ENCODE measurements at places on chromosomes 1 and 21.

GRCh38 chr21:38261851-38262250, 5.1 kb downstream of the KCNJ15 start:
- no peak for DNase-seq
- no peaks in the 10 kb centered on the region for H3K36me3 ChIP-seq
- no peaks in the 10 kb centered on the region for H3K27me3 ChIP-seq
- no peaks in the 10 kb centered on the region for H3K4me1 ChIP-seq
- H3K4me3 ChIP-seq: no peak overlapping the region

DNA sequence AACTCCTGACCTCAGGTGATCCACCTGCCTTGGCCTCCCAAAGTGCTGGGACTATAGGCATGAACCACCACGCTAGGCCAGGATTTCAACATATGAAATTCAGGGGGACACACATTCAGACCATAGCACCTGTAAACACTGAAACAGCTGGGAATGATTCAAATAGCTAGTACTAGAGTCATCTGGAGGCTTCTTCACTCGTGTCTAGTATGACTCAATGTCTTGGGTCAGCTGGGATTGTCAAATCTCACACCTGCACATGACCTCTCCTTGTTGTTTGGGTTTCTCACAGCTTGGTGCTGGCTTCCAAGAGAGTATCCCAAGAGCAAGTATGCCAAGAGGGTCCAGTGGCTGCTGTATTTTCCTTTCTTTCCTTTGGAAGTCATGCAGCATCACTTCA, 75.1 kb downstream of the PGM1 start:
- H3K27ac ChIP-seq: no peak overlapping the region
- no peaks in the 10 kb centered on the region for H3K36me3 ChIP-seq
- no peaks in the 10 kb centered on the region for H3K4me1 ChIP-seq
- H3K27me3 ChIP-seq: no peaks in the 10 kb centered on the region
- DNase-seq: no peak

DNA sequence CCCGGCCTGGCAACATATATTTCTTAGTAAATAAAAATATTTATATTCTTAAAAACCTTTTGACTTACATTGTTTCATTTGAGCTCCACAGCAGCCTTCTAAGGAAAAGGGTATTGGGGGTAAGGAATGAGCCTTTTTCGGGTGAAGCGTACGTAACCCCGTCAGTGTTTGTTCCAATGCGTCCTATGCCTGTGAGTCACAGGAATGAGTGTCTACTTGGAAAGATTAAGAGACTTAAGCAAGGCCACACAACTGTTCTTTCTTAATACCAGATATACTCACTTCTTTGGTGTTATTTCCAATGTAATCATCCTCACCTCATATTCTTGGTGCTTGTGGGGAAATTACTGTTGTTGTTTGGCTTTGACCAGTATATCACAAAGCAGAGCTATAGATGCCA, 22.7 kb downstream of the WDTC1 start:
- H3K27ac ChIP-seq: no peak overlapping the region
- H3K27me3 ChIP-seq: no peaks in the 10 kb centered on the region
- no peak overlapping the region for H3K4me3 ChIP-seq
- no peak for DNase-seq
- peaks cover 7% of the 10 kb centered on the region for H3K4me1 ChIP-seq
- no peaks in the 10 kb centered on the region for H3K36me3 ChIP-seq

- H3K27ac ChIP-seq: no peak overlapping the region
- no peak overlapping the region for H3K4me3 ChIP-seq
- H3K27me3 ChIP-seq: no peaks in the 10 kb centered on the region
- no peak for DNase-seq
- no peaks in the 10 kb centered on the region for H3K4me1 ChIP-seq
- no peaks in the 10 kb centered on the region for H3K36me3 ChIP-seq
Measured at GRCh38 chr21:40257342-40257741, 390.1 kb downstream of the PCP4 start.

GRCh38 chr1:65210325-65210724, 62.3 kb downstream of the AK4 start:
- H3K4me3 ChIP-seq: no peak overlapping the region
- H3K36me3 ChIP-seq: no peaks in the 10 kb centered on the region
- no peak overlapping the region for H3K27ac ChIP-seq

GRCh38 chr1:248860007-248860406, 1.1 kb upstream of the ZNF692 start:
- no peaks in the 10 kb centered on the region for H3K27me3 ChIP-seq
- peaks cover 31% of the 10 kb centered on the region for H3K4me1 ChIP-seq
- no peak overlapping the region for H3K27ac ChIP-seq

DNA sequence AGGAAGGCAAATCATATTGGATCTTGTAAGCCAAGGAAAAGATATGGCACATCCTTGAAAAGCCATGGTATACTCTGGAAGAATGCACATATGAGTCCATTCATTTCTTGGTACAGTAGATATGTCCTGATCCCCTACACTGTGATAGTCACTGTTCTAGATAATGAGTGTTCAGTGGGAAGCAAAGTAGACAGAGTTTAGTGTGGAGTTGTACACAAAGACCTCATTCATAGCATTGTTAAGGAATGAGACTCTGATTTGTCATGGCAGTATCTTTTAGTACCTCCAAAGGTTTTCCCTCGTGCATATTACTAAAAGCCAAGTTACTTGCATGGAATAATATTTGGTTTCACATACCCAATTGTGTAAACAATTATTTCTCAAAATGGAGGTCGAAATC, 204.7 kb downstream of the NFIA start:
- H3K4me1 ChIP-seq: no peaks in the 10 kb centered on the region
- H3K36me3 ChIP-seq: no peaks in the 10 kb centered on the region
- H3K27ac ChIP-seq: no peak overlapping the region
- no peak for DNase-seq
- H3K27me3 ChIP-seq: no peaks in the 10 kb centered on the region
- H3K4me3 ChIP-seq: no peak overlapping the region

GRCh38 chr1:157147906-157148700, 9.9 kb upstream of the ETV3 start:
- no peaks in the 10 kb centered on the region for H3K36me3 ChIP-seq
- H3K4me1 ChIP-seq: no peaks in the 10 kb centered on the region
- H3K27ac ChIP-seq: no peak overlapping the region
- no peak overlapping the region for H3K4me3 ChIP-seq

- peaks cover 26% of the 10 kb centered on the region for H3K4me1 ChIP-seq
- H3K27me3 ChIP-seq: no peaks in the 10 kb centered on the region
- H3K27ac ChIP-seq: no peak overlapping the region
- H3K4me3 ChIP-seq: no peak overlapping the region
Measured at GRCh38 chr21:34075760-34076660, 2.6 kb downstream of the MRPS6 start.

GRCh38 chr1:229438021-229438420, 4.1 kb upstream of the ACTA1 start:
- H3K4me1 ChIP-seq: no peaks in the 10 kb centered on the region
- H3K27me3 ChIP-seq: peaks cover 17% of the 10 kb centered on the region
- no peak overlapping the region for H3K4me3 ChIP-seq
- H3K36me3 ChIP-seq: peaks cover 7% of the 10 kb centered on the region
- H3K27ac ChIP-seq: no peak overlapping the region
